Fibroblast of upper back skin (primary cell): ENCODE measurements at places on chromosomes 4 and X.
A peak's percentile ranks its signal among the peaks of the same experiment; 100 is the strongest.

GRCh38 chr4:183398298-183399125 is 45.9 kb upstream of the CDKN2AIP start:
- peak; percentile 75 for DNase-seq

DNA sequence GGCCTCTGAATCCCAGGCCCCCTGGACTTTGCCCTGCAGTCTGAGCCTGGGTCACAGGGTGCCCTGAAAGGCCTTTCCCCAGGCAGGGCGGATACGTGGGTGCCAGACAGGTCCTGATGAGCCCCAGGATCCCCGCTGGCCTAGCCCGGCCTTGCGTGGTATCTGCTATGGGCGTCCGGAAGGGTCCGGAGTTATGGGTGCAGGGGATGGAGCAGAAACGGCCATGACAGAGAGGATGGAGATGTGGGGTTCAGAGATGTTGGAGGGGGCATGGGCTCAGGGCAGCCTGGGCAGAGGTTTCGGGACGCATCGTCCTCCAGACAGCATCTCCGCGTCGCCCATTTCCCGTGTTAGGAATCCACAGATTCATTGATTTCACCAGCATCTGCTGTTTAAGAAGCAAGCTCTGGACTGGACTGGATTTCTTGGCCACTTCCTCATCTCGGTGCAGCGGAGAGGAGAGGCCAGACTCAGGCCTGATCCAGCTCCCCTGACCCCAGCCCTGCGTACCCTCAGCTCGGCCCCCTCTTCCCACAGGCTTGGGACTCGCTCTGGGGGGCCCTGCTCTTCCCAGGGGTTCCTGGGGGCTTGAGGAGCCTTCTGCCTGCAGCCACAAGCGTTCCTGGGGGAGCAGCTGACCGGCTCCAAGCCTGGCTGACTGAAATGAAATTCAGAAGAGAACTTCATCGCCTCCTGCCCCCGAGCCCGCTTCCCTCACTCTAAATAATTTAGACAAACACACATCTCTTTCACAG is 86.9 kb upstream of the ADRA2C start:
- DNase-seq = no peak

DNA sequence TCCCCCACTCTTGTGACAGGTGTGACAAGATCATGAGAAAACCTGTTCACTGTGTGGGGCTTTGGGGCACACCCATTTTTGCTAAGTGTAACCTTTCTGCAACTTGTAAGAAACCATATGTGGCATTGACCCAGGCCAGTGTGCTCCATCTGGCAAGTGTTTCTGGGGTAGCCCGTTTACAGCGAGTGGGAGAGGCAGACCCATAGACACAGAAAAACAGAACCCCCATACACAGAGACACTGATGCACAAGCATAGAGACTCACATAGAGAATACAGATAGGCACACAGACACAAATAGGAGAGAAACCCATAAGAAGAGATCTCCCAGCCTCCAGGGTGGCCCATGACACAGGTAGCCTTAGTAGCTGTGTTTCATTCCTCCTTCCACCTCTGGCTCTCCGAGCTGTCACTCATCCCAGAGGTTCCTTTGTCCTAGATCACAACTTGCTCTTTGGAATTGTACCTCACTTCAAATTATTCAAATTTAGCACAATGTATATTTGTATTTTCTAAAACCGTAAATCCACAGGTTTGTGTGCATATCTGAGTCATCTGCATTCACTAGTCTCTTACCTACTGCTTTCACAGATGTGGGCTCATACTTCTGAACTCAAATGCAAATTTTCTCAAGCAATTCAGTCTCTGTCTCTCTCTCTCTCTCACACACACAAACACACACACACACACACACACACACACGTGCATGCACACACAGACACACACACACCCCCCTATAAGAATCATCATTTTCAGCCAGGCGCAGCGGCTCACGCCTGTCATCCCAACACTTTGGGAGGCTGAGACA is 114.4 kb downstream of the SH3KBP1 start:
- no peak for DNase-seq

DNA sequence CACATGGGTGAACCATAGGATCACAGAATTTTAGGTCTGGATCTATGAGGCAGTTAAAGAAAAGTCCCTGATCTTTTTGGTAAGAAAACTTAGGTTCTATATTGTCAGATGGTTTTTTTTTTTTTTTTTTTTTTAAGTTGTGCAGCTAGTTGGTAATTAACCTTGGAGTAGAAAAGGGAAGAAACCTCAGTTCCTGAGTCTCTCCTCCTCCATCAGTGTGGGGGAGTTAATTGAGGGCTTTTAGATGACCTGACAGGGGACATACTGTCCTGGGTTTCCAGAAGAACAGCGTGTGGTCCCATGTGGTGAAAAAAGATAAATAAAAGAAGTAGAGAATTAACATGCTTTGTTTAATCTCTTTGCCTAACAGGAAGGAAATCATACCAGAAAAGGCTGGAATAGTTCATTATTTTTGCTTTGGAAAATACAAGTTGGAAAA is 123.7 kb downstream of the ARHGAP10 start:
- no peak for DNase-seq

GRCh38 chrX:71241301-71241700 is 12.6 kb downstream of the ZMYM3 start:
- no peak for DNase-seq

- DNase-seq = no peak
Measured at GRCh38 chr4:48193921-48194468, 59.9 kb upstream of the TXK start.

DNA sequence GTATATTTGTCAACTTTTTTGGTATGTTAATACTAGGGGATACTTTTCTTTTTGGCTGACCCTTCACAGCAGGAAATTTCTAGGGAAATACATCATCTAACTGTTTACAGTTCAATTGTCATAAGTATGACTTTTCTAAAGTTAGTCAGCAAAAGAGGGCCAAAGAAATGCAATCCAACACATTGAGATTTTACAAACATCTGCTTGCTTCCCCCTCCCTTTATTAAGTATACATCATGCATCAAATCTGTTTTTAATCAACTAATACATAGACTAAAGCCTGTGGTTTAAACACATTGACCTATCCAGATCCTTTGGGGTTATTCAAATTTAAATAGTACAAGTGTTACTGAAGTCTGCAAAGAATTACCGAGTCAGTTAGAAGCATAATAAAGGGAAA is 93.9 kb downstream of the MID1 start:
- DNase-seq = peak; percentile 70

- DNase-seq = no peak
Measured at GRCh38 chrX:149497054-149497453, 8.1 kb downstream of the IDS start.

DNA sequence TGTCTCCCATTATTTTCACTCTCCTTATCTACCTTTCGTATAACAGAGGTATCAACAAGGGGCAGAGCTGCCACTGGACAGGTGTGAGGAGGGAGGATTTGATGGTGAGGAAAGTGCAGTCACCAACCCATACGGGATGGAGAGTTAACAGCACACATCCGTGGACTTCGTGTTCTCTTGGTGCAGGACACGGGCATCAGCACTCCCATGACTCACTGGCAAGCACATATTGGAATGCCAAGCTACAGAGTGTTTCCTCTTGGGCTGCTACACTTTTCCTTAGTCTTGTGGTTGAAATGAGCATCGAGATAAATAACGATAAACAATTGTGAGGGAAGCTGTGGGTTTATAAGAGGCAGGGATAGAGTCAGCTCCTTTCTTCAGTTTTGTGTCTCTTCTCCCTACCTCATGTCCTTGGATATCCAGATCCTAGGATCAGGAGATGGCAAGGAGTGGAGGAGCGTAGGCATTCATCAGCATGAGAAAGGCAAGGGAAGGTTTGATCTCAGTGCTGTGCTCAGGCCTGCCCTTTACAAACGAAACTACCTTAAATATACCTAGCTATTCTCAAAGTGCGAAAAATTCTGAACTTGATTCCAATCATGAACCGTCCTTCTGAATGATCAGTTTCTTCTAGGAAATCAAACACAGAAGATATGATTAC is 96.3 kb downstream of the ZNF827 start:
- DNase-seq = no peak

- peak; percentile 83 for DNase-seq
Measured at GRCh38 chrX:110180928-110181310, 137.0 kb downstream of the AMMECR1 start.

- DNase-seq = no peak
Measured at GRCh38 chr4:172547724-172548123, 620.9 kb upstream of the GALNT7 start.

GRCh38 chrX:29422034-29422433 is 793.3 kb upstream of the MAGEB2 start:
- DNase-seq = no peak

- DNase-seq = no peak
Measured at GRCh38 chr4:52711834-52712250, 39.4 kb downstream of the ERVMER34-1 start.

- no peak for DNase-seq
Measured at GRCh38 chr4:113636438-113636818, 125.1 kb downstream of the CAMK2D start.

DNA sequence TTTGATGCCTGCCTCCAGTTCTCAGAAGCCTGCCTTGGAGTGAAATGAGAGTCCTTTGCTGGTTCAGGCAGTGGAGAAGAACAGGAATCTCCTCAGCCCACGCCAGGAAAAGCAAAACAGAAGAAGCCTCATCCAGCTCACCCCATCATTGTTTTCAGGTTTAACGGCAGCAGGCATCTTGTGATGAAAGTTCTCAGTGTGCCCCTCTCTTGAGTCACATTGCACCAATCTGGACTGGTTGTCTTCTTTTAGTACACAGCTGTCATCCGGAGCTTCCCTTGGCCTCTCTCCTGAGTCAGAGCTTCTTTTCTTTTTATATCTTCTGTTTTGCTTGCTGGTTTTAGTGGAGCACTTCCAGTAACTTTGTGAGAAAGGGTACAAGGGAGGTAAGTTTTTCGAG is 50.9 kb downstream of the TSPAN7 start:
- DNase-seq = no peak

DNA sequence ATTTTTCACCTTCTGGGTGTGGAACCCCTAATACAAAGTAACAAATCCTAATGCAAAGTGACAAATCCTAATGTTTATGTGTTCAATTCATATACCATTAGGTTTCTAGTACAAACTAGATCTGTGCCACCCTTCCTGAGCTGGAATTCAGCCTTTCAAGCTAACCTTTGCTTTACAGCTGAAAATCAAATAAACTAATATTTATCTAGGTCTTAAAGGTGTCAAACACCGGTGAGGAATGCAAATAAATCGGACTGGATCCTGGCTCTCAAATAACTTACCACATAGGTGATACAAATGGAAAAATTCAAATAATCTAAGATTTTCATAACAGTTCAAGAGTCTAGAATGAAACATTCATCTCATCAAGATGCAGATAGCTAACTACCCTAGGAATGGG is 11.6 kb downstream of the IRF2 start:
- DNase-seq = no peak

- DNase-seq = no peak
Measured at GRCh38 chr4:76105652-76106051, 31.1 kb downstream of the ART3 start.

DNA sequence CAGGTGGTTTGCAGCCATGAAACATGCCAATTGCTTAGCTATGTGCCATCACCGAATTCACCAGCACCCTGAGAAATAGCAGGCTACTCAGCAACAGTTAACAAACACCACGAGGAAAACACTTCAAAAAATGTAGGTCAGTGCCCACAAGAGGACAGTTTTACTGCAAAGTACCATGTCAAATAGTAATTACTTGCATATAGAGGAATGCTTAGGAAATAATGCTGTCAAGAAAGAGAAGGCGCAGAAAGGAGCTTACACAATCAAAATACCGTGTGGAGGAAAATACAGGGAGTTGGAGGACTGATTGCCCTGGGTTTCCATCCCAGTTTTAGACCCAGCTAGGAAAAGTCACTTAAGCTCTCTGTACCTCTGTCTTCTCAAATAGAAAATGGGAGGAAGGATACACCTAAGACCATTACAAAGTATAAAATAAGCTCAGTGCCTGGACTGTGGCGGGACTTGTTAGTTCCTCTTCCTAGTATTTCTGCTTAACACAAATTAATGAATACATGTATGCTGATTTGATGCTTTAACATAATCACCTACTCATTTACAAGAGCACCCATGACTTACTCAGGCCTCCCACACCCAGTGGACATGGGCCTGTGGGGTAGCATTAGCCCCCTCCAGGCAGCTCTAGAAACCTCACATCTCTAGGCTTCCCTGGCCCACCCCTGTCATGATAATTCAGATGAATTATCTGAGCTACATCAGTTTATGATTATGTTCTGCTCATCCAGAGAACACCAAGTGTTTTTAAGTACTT is 44.5 kb upstream of the IL21 start:
- DNase-seq = peak; percentile 62

DNA sequence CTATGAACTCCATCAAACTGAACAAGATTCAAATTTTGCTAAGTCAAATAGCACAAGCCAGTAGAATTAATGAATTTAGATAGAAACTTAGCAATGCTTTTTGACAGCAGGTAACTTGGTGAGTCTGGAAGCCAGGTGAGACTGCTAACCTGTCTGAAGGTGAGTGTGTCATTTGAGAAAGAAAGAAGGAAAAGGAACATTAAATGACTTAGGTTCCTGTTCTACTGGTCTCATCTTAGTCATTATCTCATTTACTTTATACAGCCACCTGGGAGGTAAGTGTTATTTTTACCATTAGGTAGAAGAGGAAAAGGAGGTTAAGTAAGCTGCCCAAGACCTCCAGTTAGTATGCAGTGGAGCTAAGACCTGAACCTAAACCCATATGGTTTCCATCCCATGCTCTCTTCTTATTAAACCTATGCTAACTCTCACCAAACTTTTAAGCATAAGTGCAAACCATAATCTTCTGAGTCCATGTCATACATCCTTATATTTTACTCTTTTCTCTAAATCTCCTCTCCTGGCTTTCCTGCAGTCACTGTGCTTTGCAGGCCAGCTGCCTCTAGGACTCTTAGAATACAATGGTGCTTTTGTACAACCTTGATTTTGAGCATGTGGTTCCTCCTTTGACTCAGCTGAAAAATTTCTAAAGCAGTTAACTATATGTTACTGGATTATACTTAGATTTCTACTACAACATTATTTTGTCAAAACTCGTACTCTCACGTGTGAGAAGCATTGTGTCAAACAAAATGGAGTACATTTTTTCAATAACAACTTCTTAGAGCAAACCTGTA is 68.5 kb downstream of the ATP10D start:
- DNase-seq = no peak

DNA sequence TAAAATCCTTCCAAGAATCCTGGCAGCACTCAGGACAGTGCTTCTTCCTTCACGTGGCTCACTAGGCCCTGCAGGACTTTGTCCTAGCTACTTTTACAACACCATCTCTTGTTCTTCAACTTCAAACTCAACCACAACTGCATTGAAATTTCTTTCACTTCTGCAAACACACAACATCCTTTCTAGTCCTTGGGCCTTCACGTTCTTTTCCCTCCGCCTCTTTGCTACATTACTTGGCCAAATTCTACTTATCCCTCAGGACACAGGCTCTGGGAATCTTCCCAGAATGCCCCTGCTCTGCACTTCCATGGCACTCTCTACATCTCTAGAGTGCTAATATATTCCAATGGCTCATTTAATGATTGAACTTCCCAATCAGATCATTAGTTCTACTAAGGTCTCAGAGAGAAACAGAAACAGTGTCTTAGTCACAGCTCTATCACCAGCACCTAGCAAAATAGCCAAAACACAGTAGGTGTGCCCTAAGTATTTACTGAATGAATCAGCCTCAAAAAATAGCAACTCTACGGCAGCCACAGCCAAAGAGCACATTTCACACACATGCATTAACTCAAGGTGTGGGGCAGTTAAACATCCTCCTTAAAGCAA is 73.3 kb downstream of the MANBA start:
- DNase-seq = peak; percentile 36
